ENCODE measurements at places on chromosomes 6 and 20. TPM values are rescaled to one million over a fixed set of nuclear protein-coding genes. Genes with fewer than 3 reads are reported as not detected.

GRCh38 chr6:45036103-45036502 is 292.0 kb upstream of the RUNX2 start:
- no peak for DNase-seq

GRCh38 chr6:153162646-153163045 is 31.6 kb upstream of the RGS17 start:
- DNase-seq = no peak

DNA sequence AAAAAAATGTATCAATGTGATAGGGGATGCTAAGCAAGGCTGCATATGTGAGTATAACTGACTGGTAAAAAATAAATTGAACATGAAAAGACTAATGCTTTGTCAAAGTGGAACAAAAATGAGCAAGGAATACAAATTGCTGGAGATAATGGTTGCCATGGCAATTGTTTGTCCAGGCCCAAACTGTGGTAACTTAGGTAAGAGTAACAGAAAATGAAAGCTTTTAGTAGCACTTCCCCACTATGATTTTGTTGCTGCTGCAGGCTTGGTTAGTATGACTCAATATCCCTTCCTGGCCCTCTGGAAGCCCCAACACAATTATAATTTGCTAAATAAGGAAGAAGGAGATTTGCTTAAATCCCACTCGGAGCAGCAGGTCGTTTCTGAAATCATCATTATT is 577.1 kb downstream of the DOK5 start:
- DNase-seq = no peak

GRCh38 chr6:9927275-9927674 is 487.6 kb downstream of the TFAP2A start:
- no peak for DNase-seq

The HMGCLL1 gene
- polyA plus RNA-seq = 2.1 TPM

- no peak for DNase-seq
Measured at GRCh38 chr6:2977799-2978590, 6.6 kb upstream of the SERPINB6 start.

The SLC12A5 gene
- 2.3 TPM for polyA plus RNA-seq
